ENCODE measurements at places on chromosomes 7 and 10.

DNA sequence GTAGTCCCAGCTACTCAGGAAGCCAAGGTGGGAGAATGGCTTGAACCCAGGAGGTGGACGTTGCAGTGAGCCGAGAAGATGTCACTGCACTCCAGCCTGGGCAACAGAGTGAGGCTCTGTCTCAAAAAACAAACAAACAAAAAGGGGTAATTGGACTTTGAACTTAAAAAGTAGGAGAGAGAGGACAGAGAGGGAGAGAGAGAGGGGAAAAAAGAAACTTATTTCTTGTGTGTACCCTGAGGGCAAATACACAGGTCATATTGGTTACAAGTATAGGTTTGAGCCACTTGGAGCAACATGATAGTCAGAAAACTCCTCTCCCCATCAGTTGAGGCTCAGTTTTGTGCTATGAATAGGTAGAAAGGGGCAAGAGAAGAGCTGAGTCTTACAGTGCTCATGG lies 42.8 kb upstream of the CCDC7 start:
- DNase-seq = no peak

- peak; percentile 95 for DNase-seq
Measured at GRCh38 chr7:138459413-138460175, 465 bp upstream of the TRIM24 start.

GRCh38 chr10:104274762-104275721 lies 6.1 kb downstream of the GSTO2 start:
- DNase-seq = no peak

- no peak for DNase-seq
Measured at GRCh38 chr10:100508691-100509150, 10.9 kb downstream of the SEC31B start.

GRCh38 chr7:23332910-23333612 lies 33.9 kb downstream of the MALSU1 start:
- no peak for DNase-seq

DNA sequence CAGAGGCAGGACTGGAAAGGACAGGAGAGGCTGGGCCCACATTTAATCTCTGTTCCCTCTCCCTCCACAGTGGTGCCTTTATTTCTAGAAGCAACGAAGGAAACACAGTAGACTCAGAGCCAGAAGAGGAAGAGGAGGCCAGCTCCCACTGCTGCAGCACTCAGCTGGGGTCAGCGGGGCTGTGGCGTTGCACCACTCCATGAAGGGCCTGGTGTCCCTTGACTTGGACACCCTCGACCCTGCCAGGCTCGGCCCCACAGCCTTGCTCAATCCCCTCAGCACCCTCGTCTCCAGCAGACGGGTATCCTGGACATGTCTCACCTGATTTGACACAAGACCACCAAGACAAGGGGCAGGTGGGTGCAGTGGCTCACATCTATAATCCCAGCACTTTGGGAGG lies 38.8 kb downstream of the PRKAG2 start:
- DNase-seq = no peak

- no peak for DNase-seq
Measured at GRCh38 chr7:114670676-114671075, 251.2 kb upstream of the MDFIC start.

GRCh38 chr7:128807191-128807590 lies 15.4 kb downstream of the CCDC136 start:
- no peak for DNase-seq

- DNase-seq = no peak
Measured at GRCh38 chr10:106378251-106378650, 786.3 kb downstream of the SORCS1 start.

DNA sequence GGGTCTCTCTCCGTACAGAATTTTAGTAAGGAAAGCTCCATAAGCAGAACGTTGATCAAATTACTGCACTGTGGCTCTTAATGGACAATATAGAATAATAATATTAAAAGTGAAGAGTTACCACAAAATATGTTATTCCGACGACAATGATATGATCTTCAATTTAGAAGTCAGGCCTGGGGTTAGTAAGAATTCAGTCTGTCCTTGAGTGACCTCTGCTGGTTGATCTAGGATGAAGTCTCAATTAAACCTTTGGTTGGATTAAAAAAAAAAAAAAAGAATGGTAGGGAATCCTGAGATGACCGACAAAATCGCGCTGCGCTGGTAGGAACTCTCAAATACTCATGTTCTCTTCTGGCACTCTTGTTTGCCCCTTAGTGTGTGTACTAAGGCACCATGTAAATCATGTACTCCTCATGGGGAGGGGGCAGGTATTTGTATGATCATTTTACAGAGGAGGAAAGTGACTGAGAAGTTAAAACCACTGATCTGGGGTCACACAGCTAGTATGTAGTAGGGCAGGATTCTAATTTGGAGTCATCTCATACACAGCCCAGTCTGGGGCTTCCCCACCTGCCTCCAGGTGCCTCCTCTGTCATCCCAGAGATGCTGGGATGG lies 161.3 kb upstream of the NPVF start:
- DNase-seq = no peak
